ENCODE measurements at places on chromosomes 12 and 14.
A peak's percentile ranks its signal among the peaks of the same experiment; 100 is the strongest.

GRCh38 chr14:95510804-95511203, 5.6 kb downstream of the SYNE3 start:
- DNase-seq = no peak

DNA sequence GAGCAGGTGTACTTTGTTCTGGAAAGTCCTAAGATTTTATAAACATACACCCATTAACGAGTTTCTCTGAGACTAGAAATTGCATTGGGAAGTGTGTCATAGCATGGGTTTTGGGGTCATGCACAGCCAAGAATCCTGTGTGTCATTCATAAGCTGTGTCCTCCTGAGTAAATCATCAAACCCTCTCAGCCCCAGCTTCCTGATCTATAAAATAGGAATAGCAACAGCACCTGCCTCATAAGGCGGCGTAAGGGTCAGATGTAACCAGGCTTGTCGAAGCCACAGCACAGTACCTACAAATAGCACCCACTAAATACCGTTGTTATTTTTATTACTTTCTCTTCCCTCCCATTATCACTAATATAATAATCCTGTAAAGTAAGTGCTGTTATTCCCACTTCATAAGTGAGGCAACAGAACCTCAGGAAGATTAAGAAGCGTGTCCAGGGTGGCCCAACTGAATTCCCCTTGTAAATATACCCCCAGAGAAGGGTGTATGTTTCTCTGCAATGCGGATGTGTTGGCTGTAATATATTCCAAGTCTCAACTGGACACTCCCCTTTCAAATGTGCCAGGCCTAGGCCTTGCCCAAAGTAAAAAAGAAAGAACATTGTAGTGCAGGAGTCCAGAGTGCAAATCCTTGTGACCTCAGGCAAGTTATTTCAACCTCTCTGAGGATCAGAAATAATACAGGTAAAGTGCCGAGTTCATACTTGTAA, 188.3 kb upstream of the BCL2L14 start:
- DNase-seq = no peak

- no peak for DNase-seq
Observed at GRCh38 chr12:99087278-99087677, 442.2 kb downstream of the APAF1 start.

- no peak for DNase-seq
Observed at GRCh38 chr12:56867216-56867615, 67.0 kb downstream of the SDR9C7 start.

DNA sequence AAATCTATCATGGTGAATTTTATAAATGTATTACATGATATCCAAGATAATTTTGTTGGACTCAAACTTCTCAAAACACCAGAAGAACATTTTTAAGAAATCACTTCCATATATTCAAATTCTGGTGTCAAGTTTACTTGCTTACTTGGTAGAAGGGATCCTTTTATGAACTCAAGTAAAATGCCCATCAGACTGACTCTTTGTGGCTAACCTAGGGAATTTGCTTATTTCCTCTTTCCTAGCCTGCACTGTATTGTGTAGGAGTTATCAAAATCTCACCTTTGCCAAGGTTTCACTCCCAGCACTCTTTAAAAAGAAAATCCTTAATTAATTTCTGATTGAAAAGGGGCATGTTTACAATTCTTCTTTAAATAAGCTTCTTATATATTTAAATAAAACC, 196.5 kb downstream of the DUSP6 start:
- no peak for DNase-seq

DNA sequence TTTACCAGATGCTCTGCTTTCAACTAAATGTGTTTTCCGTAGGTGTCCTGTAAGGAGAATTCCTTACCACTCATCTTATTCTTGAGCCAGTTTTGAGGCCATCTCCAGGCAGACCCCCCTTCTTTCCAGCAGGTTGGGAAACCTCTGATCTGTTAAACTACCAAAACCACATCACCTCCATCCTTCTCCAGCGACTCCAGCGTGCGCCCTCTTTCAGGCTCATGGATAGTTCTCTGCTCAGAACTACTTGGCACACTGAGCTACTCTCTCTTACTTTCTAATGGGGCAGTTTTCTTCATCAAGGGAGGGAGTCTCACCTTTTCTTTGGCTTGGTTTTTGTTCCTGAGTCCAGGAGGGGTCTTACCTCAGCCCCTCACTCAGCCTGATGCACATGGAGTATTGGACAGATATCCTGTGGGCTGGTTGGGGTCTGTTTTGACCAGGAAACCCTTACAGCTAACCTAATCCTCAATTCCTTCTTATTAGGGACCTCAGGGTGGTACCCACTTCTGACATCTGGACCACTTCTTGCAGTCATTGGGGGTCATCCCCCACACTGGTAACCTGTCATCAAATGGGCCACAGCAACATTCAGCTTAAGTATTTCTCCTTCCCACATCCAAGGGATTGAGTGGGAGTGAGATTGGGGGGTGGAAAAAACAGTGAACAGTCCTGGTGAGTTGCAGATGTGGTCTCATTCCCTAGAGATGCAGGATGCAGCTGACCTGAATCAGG, 5.2 kb downstream of the DHRS2 start:
- no peak for DNase-seq

DNA sequence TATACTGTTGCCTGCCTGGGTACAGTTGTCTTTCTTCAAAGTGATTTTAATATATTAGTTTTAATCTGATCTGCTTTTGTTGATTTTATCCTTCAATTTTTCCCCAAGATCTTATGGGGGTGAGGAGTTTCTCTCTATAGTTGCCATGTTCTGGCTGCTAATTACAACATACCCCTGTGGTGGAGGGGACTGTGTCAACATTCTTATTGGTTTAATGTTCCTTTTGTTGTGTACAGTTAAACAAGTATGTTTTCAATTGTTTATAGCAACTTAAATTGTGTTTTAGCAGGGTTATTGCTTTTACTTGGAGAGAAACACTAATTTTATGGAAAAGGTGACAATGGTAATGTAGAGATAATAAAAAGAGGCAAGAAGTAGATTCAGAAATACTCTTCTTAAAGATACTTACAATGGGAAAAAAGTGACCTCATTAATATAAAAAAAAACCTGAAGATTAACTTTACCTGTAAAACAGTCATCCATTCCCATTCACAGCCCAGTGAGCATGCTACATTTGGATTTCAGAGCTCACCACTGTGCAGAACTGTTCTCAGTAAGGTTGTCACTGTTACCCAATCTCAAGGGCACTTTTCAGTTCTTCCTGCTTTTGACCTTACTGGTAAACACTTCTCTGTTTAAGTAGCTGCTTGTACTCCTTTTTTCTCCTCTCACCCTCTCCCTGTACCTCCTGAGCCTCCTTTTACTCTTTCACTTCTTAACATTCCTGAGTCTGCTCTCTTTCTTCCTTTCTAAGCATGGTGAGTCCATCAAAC, 8.1 kb upstream of the LRRK2 start:
- no peak for DNase-seq

DNA sequence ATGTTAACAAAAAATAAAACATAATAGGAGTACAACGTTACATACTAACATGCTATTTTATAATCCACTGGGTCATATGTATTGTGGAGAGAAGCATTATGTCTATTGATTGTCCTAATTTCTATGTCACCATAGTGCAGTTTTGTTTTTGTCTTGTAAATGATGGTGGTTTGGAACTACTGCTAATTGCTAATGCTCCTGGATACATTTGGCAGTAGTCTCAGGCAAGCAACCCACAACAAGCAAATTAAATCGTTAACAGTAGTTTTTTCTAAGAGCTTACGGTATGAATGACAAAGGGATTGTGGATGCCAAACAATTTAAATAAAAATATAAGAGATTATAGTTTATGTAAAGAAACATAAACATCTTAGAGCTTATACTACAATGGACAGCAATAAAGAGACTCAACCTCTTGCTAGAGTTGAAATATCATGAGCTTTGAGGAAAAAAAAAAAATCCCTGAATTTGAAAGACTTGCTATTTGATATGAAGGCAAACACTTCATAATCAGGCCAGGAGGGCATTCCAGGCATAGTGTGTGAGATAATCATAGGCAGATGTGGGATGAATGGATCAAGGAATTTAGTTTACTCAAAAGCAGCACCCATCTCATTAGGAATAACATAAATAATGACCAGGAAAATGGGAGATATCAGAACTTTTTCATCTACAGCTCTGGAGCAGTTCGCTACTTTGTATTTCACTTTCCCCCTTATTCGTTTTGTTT, 181.3 kb downstream of the CCDC59 start:
- DNase-seq = no peak

DNA sequence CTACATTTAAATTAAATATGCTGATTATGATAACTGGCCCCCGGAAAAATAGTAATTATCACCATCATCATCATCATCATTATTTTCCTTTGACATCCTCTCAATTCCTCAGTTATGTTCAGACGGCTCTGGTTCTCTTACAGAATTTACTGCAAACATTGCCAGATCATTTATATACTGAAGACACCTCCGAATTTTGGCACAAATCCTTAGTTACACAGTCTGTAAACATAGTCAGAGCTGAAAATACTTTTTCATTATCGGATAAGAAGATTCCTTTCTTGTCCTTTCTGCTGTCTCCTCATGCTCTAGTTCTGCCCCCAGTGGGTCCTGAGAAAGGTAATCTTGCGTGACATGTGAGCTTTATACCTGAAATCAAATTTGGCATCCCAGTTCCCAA, 40.3 kb upstream of the CCDC60 start:
- DNase-seq = no peak

DNA sequence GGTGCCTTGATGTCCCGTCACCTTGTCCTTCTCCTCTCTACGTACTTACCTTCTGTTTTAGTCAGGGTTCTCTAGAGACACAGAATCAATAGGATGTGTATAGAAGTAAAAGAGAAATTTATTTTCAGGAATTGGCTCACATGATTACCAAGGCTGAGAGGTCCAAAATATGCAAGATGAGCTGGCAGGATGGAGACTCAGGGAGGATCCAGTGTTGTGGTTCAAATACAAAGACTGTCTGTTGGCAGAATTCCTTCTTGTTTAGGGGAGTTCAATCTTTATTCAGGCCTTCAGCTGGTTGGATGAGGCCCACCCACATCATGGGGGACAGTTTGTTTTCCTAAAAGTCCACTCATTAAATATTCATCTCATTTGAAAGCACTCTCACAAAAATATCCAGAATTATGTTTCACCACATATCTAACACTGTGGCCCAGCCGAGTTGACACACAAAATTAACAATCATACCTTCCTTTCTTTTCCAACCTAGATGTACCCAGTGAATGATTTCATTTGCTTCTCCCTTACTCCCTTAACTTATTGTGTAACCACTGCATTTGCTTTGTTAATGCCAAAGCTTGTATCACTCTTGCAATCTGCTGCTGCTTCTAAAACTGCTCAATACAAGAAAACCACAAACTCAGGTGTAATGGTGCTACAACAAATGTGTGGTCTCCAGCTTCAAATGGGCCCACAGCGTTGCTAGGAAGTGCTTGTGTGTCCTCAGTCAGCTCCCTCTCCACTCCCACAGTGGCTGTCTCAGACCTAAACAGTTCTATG, 195.4 kb upstream of the ARHGAP5 start:
- DNase-seq = no peak

DNA sequence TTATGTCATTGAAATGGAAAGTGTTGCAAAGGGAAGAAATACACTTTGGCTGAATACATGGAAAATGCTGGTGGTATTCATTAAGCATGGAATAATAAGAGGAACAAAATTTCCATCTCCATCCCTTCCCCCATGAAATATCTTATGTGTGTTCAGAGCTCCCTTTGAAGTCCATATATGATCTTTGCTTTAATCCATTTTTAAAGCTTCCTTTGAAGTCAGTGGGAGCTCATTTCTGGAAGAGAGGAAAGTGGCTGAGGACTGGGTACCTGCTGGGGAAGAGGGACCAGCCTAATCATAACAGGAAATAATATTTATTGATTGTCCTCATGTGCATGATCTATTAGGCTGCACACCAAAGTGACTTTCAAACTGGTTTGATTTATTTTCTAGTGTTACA, 49.2 kb downstream of the AKAP6 start:
- no peak for DNase-seq

- peak; percentile 74 for DNase-seq
Observed at GRCh38 chr12:4604684-4605193, 42.7 kb downstream of the DYRK4 start.

- no peak for DNase-seq
Observed at GRCh38 chr14:91752961-91753360, 21.1 kb upstream of the CATSPERB start.

GRCh38 chr12:127411166-127411915, 855.6 kb upstream of the TMEM132C start:
- DNase-seq = no peak

- no peak for DNase-seq
Observed at GRCh38 chr12:126873701-126874100, 1393.3 kb upstream of the TMEM132C start.

All from stimulated activated CD8-positive, alpha-beta memory T cell treated with anti-CD3 and anti-CD28 coated beads, Interleukin-7, amount 100 ng/mL, for 48 hours (primary cell).